SW480 (cell line): ENCODE measurements at places on chromosomes 5 and 9.

GRCh38 chr5:170286386-170286925 is 11.1 kb downstream of the LCP2 start:
- DNase-seq, result no peak

GRCh38 chr5:149035372-149035790 is 27.5 kb downstream of the SH3TC2 start:
- peak; percentile 74 for DNase-seq

DNA sequence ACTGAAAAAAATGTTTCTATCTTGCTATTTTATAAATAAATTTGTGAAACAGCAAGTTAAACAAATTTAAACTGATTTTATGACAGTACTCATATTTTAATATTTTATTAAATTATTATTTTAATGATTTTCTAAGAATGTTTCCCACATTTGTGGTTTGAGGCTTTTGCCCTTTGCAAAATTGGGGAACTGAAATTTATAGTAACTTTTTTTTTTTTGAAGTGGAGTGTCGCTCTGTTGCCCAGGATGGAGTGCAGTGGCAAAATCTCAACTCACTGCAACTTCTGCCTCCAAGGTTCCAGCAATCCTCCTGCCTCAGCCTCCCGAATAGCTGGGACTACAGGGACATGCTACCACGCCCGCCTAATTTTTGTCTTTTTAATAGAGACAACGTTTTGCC is 7.2 kb upstream of the ADGRV1 start:
- no peak for DNase-seq

- DNase-seq, result no peak
Measured at GRCh38 chr5:95668728-95669127, 14.1 kb downstream of the SPATA9 start.

GRCh38 chr5:59287361-59287760 is 606.2 kb downstream of the PDE4D start:
- DNase-seq, result no peak

- DNase-seq, result no peak
Measured at GRCh38 chr9:104118916-104119315, 24.8 kb downstream of the SMC2 start.

DNA sequence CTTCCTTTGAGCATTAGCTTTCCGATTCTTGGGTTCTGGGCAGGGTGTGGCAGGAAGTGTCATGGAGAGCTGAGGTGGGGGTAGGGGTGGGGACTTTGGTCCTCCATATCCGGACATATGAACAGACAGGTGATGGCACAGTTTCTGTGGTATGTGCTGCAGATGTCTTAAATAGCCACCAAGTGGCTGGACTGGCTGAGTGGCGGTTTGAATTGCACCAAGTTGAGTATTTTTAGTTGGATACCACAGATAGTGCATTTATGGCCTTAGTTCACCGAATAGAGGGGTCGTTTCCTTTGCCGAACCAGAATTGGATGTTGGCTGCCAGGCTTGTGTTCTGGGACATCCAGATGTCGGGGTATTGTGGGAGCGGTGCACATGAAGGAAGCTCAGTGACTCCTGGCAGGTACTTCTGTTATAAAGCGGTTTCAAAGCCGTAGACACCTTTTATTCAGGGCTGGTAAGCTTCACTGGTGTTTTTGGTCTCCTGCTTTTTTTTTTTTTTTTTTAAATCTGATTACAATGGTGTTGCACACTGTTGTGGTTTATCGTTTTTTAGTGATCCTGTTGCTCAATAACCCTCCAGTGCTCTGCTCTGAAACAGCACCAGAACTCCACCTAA is 15.1 kb upstream of the TNFAIP8 start:
- DNase-seq, result no peak

DNA sequence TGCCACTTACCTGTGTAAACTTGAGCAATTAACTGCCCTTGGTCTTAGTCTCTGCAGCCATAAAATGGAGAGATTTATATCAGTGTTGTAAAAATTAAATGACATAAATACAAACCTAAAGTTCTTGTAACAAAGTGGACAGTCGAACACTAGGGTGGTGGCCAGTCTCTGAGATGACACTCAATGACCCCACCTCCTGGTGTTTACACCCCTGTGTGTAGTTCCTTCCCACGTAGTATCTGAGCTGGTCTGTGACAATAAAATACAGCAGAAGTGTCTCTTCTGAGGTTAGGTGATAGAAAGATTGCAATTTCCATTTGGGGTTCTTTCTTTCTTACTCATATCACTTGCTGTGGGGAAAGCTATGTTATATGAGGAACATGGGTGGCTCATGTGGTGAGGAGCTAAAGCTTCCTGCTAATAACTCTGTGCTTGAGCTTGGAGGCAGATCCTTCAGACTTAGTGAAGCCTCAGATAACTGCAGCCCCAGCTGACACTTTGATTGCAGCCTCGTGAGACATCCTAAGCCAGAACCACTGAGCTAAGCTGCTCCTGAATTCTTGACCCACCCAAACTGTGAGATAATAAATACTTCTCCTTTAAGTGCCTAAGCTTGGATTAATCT is 173.4 kb upstream of the CHD1 start:
- no peak for DNase-seq

GRCh38 chr5:124206540-124206939 is 539.9 kb downstream of the ZNF608 start:
- DNase-seq, result no peak

- no peak for DNase-seq
Measured at GRCh38 chr5:144378681-144379080, 208.0 kb downstream of the KCTD16 start.

DNA sequence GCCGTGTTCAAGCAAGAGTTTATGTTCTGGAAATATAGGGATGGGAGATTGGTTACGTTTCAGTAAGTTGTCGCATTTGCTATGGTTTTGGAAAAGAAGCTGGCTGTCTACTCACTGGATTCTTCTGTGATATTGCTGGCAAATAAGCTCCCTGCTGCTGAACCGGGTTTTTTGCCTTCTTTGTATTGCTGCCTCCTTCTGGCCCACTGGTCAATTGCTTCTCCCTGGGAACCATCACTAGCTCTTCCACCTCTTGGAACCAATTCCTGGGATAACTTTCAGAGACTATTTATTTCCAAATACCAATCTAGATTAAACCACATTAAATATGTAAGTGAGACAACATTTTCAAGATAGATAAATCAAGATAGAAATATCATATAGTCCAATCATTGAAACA is 43.0 kb downstream of the NUDT12 start:
- DNase-seq, result no peak

GRCh38 chr9:695252-695651 is 146.2 kb upstream of the DMRT1 start:
- no peak for DNase-seq

DNA sequence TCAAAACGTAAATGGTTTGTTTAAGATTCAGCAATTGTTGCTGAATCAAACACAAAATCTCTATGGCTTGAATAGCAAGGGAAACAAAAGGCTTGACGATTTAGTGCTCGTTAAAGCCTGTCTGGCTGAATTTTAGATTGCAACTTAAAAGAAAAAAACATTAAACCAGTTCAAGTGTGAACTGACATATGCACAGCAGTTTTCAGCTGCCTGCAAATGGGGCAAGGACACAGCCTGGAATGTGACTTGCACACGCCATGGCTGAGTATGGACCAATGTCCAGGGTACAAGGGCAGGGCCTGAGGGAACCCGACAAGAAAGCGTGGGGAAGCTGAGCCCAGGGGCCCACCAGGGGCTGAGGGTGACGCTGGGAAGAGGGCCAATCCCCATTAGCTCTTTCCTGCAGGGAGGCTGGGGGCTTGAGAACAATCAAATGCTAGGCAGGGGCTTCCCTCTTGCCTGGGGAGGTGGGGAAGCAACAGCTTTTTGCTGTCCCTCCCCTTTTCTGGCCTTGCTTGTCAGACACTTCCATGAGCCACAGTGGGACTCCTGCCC is 89.6 kb upstream of the LRRTM2 start:
- no peak for DNase-seq

DNA sequence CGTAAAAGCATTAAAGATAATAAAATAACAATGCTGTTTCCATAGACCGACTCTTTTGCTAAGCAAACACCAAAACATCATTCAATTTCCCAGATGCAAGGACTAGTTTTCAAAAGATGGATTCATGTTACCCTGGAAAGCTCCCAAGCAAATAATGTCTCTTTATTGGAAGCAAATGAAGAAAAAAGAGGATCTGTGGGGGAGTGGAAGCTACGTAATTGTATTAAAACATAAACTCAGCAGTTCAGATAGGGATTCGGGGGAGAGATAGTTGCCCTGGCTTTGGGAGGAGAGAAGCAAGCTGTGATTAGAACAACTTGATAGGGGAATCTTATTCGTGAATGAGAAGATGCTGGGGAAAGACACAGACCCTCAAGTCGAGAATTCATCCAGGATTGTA is 491.0 kb upstream of the CLINT1 start:
- DNase-seq, result no peak

DNA sequence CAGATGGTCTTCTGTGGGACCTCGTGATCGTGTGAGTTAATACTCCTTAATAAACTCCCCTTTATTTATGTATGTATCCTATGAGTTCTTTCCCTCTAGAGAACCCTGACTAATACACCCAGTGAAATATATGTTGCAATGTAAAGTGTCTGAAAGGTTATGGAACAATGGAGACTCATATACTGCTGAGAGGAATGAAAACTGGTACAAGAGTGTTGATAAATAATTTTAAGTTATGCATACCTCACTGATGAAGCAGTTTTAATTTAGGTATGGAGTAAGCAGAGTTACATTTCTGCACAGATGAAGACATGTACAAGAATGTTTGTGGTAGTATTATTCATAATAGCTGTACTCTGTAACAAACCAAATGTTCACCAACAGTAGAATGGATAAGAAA is 438.3 kb downstream of the TAF11L14 start:
- DNase-seq, result no peak

- DNase-seq, result no peak
Measured at GRCh38 chr9:128916204-128916603, 4.6 kb upstream of the PHYHD1 start.

- no peak for DNase-seq
Measured at GRCh38 chr9:127248241-127248640, 16.3 kb upstream of the GARNL3 start.

DNA sequence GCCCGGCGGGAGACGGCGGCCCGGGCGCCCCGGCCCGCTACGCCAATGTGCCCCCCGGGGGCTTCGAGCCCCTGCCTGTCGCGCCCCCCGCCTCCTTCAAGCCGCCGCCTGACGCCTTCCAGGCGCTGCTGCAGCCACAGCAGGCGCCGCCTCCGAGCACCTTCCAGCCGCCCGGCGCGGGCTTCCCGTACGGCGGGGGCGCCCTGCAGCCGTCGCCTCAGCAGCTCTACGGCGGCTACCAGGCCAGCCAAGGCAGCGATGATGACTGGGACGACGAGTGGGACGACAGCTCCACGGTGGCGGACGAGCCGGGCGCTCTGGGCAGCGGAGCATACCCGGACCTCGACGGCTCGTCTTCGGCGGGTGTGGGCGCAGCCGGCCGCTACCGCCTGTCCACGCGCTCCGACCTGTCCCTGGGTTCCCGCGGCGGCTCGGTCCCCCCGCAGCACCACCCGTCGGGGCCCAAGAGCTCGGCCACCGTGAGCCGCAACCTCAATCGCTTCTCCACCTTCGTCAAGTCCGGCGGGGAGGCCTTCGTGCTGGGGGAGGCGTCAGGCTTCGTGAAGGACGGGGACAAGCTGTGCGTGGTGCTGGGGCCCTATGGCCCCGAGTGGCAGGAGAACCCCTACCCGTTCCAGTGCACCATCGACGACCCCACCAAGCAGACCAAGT is 723 bp downstream of the SNX18 start:
- peak; percentile 34 for DNase-seq

- no peak for DNase-seq
Measured at GRCh38 chr5:67578011-67578410, 381.4 kb upstream of the CD180 start.

DNA sequence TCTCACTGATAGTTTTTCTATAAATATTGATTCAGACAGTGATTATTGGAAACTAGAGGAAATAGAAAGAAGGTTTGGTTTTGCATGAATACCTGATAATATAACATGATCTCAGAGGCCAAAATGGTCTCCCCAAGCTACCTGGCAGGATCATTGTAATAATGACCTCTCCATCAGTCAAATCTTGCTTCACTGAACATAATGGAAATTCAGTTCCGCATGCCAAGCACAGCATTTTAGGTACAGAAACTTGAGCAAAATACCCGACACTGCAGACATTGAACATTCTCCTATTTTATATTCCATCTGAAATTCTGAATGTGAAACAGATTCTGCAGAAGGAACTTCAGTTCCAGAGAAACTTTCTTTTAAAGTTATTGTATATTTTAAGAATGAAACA is 9.1 kb upstream of the TBC1D2 start:
- DNase-seq, result no peak

DNA sequence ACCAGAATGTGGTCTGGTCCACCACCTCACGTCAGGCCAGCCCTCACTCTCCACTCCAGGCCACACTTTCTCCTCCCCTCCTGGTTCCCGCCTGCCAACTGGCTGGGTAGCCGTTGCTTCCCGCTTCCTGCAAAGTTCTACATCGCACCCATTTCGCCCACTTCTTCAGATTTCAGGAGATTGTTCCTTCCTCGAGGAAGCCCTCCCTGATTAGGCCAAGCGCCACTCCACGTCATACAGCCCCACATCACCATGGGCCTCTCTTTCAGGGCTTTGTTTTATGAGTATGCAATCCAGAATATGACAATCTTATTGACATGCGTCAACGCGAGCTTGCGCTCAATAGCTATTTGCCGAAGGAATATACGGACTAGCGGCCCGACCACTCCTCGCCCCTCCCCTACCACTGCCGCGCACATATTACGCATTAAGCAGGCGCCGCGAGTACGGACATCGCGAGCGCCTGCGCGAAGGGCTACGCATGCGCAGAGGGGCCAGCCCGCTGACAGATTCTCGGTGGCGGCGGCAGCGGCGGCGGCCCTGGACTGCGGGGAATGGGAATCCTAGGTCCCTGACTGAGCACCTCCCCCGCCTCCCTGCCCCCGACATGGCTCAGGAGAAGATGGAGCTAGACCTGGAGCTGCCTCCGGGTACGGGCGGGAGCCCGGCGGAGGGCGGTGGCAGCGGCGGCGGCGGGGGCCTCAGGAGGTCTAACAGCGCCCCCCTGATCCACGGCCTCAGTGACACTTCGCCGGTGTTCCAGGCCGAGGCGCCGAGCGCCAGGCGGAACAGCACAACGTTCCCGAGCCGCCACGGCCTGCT is 74.7 kb downstream of the PIP5K1B start:
- peak; percentile 91 for DNase-seq

GRCh38 chr9:4666042-4666699 is at the start of gene SPATA6L:
Gene SPATA6L, minus strand, starts transcription at chr9:4666480. Its CDS starts 230 bp downstream, at chr9:4666250.
- peak; percentile 58 for DNase-seq

DNA sequence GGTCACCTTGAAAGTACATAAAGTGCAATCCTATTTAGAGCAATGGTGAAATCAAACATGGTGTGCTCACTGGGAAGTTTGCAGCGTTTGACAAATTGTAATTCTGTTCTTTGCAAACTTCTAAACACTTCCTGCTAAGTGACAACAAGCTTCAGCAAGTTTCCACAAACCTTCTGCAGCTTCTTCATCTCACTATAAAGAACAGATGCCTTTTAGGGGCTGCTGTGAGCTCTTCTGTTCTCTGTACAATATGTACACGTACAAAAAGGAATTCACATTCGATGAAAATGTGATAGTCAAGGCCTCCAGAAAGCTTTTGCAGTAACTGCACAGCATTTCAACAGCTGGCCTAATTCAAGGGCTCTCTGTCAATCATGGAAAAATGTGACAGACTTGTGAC is 543.1 kb downstream of the CETN3 start:
- no peak for DNase-seq
